Tibial nerve (tissue), 4 donors: ENCODE measurements at places on chromosomes 2 and 18. TPM values are rescaled to one million over a fixed set of nuclear protein-coding genes. Genes with fewer than 3 reads are reported as not detected.

SLC40A1 gene
- total RNA-seq: 39.8 TPM

CPO gene
- 0.39 TPM for total RNA-seq

GRCh38 chr2:158723181-158723838 lies 71.8 kb upstream of the DAPL1 start:
- no peak for DNase-seq

DNA sequence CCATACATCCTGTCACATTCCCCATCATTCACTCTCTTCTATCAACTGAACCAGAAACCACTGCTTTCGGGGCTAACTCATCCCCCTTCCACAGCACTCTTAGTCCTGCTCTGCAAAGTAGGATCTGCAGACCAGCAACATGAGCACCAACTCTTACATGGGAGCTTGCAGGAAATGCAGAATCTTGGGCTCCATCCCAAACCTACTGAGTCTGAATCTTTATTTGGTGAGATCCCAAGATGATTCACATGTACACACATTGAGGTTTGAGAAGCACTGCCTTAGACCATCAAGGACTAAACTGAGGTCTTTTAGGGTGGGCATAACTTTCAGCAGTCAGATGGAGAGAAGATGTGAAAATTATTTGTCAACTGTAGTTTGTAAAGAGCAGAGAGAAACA lies 235.6 kb upstream of the EPHA4 start:
- no peak for DNase-seq

OR6B3 gene
- 0.90 TPM for total RNA-seq

- no peak for DNase-seq
These were observed 33.5 kb upstream of the EML4 start for GRCh38 chr2:42135381-42136312.

DNA sequence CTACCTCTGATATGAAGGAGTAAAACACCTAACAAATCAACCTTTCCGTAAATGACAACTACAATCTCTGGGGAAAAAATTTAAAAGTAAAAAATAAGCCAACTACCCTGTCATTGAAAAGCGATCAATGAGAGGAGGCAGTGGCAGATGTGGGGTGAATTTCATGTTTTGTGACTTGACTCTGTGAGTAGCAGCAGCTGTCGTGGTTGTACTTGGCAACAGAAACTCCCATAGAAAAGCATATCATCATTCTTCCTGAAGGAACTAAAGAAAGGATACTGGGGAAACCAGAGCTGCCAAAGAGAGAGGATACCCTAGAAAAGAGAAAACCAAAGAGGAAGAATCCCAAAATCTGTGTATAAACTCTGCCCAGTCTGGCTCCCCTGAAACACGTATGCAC lies 236.4 kb downstream of the TNS1 start:
- DNase-seq: no peak

LRP2 gene
- total RNA-seq: not detected

DNA sequence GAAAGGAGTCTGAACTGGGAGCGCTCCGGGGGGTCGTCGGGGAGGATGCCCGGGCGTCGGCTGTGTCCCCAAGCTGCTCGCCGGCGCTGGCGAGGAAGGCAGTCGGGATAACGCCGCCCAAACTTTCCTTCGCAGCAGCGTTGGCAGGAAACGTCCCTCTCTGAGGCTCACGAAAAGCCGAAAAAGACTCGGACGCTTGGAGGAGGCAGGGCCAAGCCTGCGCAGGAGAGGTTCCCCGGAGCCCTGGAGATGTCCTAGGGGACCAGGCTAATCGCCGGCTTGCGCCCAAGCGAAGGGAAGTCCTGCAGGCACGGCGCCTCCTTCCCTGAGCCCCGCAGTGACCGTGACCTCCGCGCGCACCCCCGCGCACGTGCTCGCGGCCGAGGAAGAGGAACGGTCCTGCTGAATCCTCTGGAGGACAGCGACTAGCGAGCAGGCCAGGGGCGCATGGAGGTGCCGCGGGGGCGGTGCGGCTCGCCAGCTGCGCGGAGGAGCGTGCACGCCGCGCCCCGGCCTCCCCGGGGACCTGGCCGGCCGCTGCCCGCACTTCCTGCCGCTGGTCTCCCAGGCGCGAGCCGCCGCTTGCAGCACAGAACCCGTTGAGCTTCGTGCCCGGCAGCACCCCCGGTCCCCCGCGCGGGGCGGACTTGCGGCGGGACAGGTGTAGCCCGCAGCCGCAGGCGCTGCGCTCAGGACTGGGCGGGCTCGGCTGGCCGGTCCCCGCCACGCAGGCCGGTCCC lies at the start of gene SH3RF3:
Gene SH3RF3, plus strand, starts transcription at position 590 of the 740 bp plus-strand sequence.
- no peak for DNase-seq

PIEZO2 gene
- total RNA-seq: 17.0 TPM

GRCh38 chr18:64399566-64399965 lies 250.7 kb upstream of the LINC00305 start:
- DNase-seq: no peak

RAB31 gene
- 46.8 TPM for total RNA-seq

CCDC68 gene
- 5.0 TPM for total RNA-seq

- no peak for DNase-seq
These were observed 8.2 kb downstream of the PTGR3 start for GRCh38 chr18:75200605-75201280.

DNA sequence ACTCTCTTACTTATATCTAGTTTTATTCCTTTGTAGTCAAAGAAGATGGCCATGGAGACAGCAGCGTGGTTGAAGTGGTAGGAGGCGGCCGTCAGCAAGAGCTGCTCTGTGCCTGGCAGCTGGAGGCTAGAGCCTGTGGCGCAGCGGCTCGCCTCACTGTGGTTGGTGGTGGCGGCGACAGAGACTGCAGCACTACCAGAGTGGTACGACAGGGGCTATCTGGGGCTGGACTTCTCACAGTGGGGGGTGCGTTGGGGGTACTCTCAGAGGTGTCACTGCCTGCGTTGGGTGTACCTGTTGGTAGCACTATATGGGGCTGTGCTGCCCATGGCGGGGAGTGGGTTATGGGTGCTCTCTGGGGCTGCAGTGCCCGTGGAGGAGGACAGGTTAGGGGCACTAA lies 8.5 kb upstream of the ANKRD62 start:
- no peak for DNase-seq

IL36RN gene
- total RNA-seq: not detected

GRCh38 chr18:48453330-48454066 lies 44.3 kb upstream of the ZBTB7C start:
- DNase-seq: no peak

DNA sequence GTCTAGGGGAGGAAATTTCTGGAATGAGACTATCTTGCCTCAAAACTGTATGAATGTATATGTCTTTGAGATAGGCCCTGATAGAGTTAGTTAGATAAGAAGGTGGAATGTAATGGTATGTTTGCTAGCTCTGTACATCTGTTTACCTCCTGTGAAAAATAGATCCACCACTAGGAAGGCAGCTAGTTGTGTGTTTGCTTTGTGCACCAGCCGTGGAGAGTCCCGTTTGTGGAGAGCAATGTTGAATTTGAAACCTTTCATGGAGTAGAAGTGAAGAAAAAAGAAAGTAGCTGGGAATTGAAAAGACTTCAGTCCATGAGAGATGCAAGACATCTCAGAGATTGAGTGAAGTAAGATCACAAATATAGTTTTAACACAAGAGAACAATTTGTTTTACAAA lies 25.4 kb downstream of the ASXL3 start:
- no peak for DNase-seq

DNA sequence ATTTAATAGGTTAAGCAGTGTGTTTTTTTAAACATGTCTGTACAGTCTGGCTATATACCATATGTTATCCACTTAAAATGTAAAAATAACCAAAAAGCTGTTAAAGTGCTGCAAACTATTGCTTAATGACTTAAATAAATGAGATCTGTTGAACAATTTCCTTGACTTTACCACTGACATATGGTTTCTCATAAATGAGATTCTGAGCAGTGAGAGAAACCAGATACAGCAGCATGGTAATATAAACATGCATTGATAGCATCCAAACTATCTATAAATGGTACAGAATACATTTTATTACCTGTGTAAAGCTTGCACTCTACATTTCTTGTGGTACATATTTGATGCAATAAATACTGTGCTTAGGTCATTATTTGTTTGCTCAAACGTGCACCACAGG lies 36.3 kb upstream of the TTC21B start:
- DNase-seq: no peak

- DNase-seq: no peak
These were observed 370.7 kb downstream of the SLC4A3 start for GRCh38 chr2:219998107-219998506.

DNA sequence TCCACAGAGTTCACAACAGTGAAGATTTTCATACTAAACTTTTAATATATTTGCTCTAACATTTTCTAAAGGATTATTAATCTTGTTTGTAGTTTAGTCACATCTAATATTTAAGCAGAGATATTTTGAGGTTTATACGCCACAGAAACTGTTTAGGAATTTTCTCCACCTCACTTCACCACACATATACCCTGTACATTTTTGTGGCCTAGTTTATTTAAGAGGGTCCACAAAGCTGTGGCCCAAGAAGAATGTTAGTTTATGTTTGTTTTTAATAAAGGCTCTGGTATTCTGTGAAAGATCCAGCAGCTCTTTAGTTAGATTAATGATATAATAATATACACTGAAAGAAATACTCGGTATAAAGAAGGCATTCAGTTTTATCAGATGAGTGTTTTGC lies 132.7 kb upstream of the TTC27 start:
- DNase-seq: no peak

DNA sequence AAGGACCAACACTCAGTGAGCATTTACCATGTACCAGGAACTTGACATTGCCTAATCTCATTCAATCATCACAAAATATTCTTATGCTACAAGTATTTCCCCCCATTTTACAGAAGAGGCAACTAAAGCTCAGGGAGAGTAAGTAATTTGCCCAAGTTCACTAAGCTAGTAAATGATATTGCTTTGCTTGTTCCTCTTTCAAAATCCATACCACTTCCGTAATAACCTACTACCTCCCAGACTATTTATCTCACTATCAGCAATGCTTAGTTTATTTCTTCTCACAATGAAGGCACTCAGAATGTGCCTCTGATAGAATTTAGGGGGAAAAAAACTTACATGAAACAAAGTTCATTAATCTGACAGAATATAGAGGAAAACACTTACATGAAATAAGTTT lies 1070.9 kb upstream of the FANCL start:
- DNase-seq: no peak
